ENCODE measurements at places on chromosomes 3 and 15. TPM values are rescaled to one million over a fixed set of nuclear protein-coding genes. Genes with fewer than 3 reads are reported as not detected.

- peaks cover 6% of the 10 kb centered on the region for H3K36me3 ChIP-seq
- no peak overlapping the region for H3K4me3 ChIP-seq
- peaks cover 20% of the 10 kb centered on the region for H3K4me1 ChIP-seq
- no peak overlapping the region for H3K27ac ChIP-seq
These were observed 45.2 kb downstream of the RGMA start for GRCh38 chr15:93043621-93044300.

DNA sequence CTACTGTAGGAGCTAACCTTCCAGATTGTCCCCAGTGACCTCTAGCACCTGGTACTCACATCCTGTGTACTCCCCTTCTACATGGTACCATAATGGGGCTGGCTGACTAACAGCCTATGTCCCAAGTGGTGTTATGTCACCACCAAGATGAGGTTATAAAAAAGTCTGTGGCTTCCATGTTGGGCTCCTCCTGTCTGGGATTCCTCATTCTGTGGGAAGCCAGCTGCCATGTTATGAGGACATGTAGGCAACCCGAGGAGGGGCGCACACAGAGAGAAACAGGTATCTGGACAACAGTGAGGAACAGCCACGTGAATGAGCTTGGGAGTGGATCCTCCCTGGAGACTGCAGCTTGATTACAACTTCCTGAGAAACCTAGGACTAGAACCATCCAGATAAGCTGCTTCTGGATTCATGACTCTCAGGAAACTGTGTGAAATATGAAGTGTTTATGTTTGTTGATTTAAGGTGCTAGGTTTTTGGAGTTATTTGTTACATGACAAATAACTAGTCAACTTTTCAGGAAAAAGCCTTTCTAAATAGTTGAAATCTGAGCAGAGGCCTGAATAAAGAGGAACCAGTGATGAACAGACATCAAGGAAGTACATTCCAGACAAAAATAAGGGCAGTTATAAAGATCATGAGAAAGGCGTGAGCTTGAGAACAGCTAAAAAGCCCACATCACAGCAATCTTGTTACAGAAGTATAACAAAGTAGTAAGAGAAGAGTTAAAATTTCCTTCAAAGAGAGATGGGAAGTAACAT is 21.7 kb downstream of the GOLIM4 start:
- H3K27me3 ChIP-seq = no peaks in the 10 kb centered on the region
- no peak for DNase-seq
- H3K4me1 ChIP-seq = no peaks in the 10 kb centered on the region
- H3K4me3 ChIP-seq = no peak overlapping the region
- no peaks in the 10 kb centered on the region for H3K36me3 ChIP-seq

GRCh38 chr3:31533169-31534064 is 692 bp downstream of the STT3B start:
- H3K4me1 ChIP-seq = no peaks in the 10 kb centered on the region
- H3K27ac ChIP-seq = peak overlapping the region; percentile 98
- no peaks in the 10 kb centered on the region for H3K27me3 ChIP-seq
- DNase-seq = peak; percentile 39
- no peaks in the 10 kb centered on the region for H3K36me3 ChIP-seq

DNA sequence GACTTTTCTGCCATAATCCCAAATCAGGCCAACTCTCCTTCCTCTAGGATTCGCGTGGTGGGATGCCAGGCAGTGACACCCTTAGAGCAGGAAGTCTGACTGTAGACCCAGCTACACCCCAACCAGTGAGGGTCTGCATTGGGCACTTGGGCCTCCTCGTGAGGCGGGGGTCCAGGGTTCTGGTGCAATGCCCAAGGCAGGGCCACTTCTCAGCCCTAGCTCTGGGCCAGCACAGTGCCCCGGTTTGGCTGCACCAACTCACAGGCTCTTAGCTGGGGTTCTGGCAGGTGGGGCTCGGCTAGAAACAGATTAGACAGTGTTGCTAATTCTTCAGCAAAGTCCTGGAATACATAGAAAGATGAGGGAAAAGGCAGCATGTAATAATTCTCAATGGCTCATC is 12.7 kb downstream of the CDAN1 start:
- H3K4me1 ChIP-seq = no peaks in the 10 kb centered on the region
- no peak for DNase-seq
- no peaks in the 10 kb centered on the region for H3K27me3 ChIP-seq
- no peak overlapping the region for H3K27ac ChIP-seq
- H3K36me3 ChIP-seq = peaks cover under 1% of the 10 kb centered on the region

DNA sequence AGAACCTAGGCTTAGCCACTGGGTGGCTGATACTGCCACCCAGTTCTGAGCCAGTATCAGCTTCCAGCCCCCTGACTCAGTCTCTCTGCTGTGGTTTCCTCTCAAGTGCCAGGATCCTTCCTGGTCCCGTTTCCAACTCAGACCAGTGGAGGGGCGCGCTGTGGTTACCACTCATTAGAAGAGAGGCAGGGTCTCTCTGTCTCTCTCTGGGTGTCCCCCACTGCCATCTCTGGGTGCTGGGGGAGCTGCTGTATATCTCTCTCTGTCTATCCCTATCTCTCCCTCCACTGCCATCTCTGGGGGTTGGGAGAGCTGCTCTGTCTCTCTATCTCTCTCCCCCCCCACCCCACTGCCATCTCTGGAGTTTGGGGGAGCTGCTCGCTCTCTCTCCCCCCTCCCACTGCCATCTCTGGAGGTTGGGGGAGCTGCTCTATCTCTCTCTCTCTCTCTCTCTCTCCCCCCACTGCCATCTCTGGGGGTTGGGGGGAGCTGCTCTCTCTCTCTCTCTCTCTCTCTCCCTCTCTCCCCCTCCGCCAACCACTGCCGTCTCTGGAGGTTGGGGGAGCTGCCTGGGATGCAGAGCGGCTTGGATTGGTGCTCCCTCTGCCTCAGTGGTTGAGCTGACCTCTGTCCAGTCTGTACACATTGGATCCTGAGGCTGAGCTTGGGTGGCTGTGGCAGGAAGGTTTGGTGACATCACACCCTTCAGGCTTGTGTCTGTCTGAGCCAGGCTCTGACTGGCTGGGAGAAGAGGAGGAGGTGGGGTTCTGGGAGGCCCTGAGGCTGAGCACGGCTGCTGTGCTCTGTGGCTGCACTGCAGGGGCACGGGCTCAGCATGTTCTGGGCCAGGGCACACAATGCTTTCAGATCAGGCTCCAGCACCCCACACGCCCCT is 98.9 kb downstream of the APBA2 start:
- no peaks in the 10 kb centered on the region for H3K36me3 ChIP-seq
- no peak overlapping the region for H3K4me3 ChIP-seq
- H3K27me3 ChIP-seq = no peaks in the 10 kb centered on the region
- H3K4me1 ChIP-seq = no peaks in the 10 kb centered on the region

GRCh38 chr15:84937144-84937543 is 44.5 kb upstream of the PDE8A start:
- no peaks in the 10 kb centered on the region for H3K27me3 ChIP-seq
- no peak overlapping the region for H3K4me3 ChIP-seq
- no peaks in the 10 kb centered on the region for H3K36me3 ChIP-seq
- H3K4me1 ChIP-seq = no peaks in the 10 kb centered on the region

GRCh38 chr3:38171622-38172021 is 6.3 kb downstream of the OXSR1 start:
- DNase-seq = no peak
- H3K4me3 ChIP-seq = no peak overlapping the region
- no peak overlapping the region for H3K27ac ChIP-seq
- H3K4me1 ChIP-seq = peaks cover 4% of the 10 kb centered on the region
- no peaks in the 10 kb centered on the region for H3K27me3 ChIP-seq
- no peaks in the 10 kb centered on the region for H3K36me3 ChIP-seq

DNA sequence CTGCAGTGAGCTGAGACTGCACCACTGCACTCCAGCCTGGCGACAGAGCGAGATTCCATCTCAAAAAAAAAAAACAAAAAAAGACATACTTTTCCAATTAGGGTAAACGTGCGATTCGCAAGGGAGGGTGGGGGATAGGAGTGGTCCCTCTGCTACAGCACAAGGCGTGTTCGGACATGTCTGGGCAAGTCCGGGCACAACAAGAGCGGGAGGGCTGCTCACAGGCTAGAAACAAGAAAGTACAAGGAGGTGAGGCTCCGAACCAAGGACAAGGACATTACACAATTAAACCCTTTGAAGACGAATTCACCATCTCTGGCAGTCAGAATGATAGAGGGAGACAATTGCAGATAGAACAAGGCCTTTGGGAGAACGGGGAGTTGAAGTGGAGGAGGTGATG is 32.2 kb upstream of the BCL2A1 start:
- H3K27me3 ChIP-seq = no peaks in the 10 kb centered on the region
- no peak overlapping the region for H3K27ac ChIP-seq
- H3K4me1 ChIP-seq = no peaks in the 10 kb centered on the region

DNA sequence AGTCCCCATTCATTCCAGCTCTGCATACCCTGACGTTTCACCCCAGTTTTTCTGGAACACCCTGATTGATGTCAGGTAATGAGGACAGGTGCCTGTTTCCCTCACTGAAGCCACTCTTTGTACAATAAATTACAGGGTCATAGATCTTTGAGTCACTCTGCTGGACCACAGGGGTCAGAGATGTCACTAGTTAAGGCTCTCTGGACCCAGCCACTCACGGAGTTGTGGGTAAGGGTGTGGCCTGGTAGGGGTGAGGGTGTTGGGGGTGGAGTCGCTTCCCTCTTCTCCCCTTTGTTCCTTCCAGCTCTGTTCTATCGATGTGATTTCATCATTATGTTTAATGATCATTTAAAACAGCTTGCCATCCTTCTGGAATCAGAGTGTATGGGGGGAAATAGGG is 512 bp downstream of the IQCF5 start:
- H3K27ac ChIP-seq = no peak overlapping the region
- DNase-seq = no peak
- no peaks in the 10 kb centered on the region for H3K36me3 ChIP-seq
- H3K4me3 ChIP-seq = no peak overlapping the region
- H3K27me3 ChIP-seq = no peaks in the 10 kb centered on the region
- H3K4me1 ChIP-seq = no peaks in the 10 kb centered on the region

- no peaks in the 10 kb centered on the region for H3K4me1 ChIP-seq
- no peaks in the 10 kb centered on the region for H3K36me3 ChIP-seq
- H3K27ac ChIP-seq = peak overlapping the region; percentile 49
- DNase-seq = no peak
- no peaks in the 10 kb centered on the region for H3K27me3 ChIP-seq
- H3K4me3 ChIP-seq = no peak overlapping the region
These were observed 41.2 kb downstream of the LIPC start for GRCh38 chr15:58472821-58473581.

The ZBTB20 gene
- total RNA-seq = 62.9 TPM

The PLA2G4E gene
- total RNA-seq = not detected

The NRROS gene
- 3.2 TPM for total RNA-seq

Measured in breast epithelium (tissue), 4 donors.